ENCODE measurements at places on chromosomes 12 and 14.

DNA sequence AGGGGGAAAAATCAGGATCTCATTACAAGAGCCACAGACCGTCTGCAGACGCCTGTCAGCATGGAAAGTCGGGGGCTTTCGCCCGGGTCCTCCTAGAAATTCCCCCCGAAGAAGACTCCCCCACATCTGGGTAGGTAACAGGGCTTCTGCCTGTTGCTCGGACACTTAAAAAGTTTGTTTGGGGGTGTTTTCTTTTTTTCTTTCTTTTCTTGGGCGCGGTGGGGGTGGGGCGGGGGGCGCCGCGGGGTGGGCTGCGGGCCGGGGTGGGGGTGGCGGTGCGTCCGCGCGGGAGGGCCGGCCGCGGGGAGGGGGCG lies 358 bp downstream of the ELK3 start:
- no peak for DNase-seq

- no peak for DNase-seq
Observed at GRCh38 chr12:29544428-29545101, 47.1 kb upstream of the OVCH1 start.

DNA sequence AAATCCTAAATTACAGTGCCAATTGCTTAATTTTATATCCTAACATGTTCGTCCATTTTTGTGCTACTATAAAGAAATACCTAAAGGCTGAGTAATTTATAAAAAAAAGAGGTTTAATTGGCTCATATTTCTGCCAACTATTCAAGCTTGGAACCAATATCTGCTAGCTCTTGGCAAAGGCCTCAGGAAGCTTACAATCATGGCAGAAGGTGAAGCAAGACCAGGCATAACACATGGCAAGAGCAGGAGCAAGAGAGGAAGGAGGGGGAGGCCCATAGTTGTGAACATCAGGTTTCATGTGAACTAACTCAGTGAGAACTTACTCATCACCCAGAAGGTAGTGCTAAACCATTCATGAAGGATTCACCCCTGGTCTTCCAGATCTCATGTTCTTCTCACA lies 494.3 kb downstream of the CCER1 start:
- DNase-seq = no peak

GRCh38 chr12:68139941-68140340 lies 19.6 kb downstream of the IFNG start:
- no peak for DNase-seq

- no peak for DNase-seq
Observed at GRCh38 chr12:116325336-116325664, 47.8 kb upstream of the MED13L start.

GRCh38 chr14:75905147-75905904 lies 76.5 kb downstream of the TGFB3 start:
- DNase-seq = no peak

GRCh38 chr12:131091976-131092691 lies 138.4 kb downstream of the ADGRD1 start:
- DNase-seq = no peak

GRCh38 chr12:93832131-93832530 lies 155.0 kb downstream of the CRADD start:
- DNase-seq = no peak

GRCh38 chr14:51648296-51648695 lies 3.4 kb upstream of the FRMD6 start:
- no peak for DNase-seq

DNA sequence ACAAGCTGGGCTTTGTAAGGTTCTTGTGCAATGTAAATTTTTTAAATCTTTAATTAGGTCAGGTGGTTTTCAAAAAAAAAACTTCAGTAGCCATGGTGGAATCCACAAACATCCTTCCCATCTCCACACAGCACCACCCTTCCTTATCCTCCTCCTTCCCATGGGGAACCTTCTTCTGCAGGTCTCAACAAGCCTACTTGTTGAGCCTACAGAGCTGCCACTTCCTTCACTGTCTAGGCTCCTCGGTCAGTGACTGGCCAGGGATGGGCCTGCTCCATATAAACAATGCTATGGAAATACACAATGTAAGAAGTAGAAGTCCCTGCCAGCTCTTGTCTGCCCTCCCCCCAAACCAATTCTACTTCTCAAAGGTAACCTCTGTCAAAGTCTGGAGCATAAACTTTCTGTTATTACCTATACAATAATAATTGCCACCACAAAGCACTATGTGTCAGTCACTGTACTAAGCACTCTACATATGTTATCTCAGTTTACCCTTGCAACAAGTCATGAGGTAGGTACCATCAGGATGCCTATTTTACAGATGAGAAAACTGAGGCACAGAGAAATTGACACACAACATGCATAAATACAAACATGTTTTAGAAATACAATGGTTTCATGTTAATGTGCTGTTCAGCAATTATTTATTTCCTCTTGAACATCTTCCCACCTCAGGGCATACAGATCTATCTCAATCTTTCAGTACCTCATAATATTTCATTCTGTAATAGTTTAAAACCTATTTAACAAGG lies 17.4 kb downstream of the LIMA1 start:
- no peak for DNase-seq

DNA sequence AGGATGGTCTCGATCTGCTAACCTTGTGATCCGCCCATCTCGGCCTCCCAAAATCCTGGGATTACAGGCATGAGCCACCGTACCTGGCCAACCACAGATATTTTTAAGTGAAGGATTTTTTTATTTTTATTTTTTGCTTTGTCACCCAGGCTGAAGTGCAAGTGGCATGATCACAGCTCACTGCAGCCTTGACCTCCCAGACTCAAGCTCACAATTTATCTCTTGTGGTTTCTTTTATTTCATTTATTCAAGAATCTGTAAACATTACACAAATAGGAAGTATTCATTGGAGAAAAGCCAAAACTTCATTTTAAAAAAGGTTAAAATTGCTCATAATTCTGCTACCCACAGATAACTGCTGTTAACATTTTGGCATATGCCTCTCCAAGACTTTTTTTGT lies 13.3 kb downstream of the MOAP1 start:
- no peak for DNase-seq

- DNase-seq = no peak
Observed at GRCh38 chr12:66503746-66504145, 175.1 kb downstream of the GRIP1 start.

GRCh38 chr12:122889761-122890520 lies 6.0 kb downstream of the VPS37B start:
- DNase-seq = no peak

DNA sequence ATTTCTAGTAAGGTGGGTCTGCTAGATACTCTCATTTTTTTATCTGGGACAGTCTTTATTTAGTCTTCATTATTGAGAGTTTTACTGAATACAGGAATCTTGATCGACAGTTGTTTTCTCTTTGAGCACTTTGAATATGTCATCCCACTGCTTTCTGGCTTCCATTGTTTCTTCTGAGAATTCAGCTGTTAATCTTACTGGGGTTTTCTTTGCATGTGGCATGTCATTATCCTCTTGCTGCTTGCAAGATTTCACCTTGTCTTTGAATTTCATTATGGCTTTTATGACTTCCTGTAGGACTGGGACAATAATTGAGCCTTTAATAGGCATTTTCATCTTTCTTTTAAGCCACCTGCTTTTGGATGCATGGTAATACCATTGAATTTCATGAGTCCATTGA lies 46.7 kb upstream of the RD3L start:
- DNase-seq = no peak

DNA sequence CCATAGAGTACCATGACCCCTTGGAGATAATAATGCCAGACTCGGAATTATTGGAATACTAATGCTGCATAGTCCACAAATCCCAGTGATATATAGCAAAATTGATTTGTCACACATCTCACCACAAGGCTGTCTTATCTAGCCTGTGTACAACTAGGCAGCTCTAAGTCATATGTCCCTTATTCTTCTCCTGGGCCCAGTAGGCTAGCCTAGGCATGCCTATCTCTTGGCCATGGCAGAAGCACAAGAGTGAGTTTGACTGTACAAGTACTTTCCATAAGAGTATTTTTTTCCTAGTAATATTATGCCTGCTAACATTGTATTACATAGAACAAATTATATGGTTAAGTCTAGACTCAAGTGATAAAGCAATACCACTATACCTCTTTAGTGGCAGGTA lies 1122.1 kb upstream of the SEL1L start:
- no peak for DNase-seq

- DNase-seq = no peak
Observed at GRCh38 chr12:30779178-30779577, 24.4 kb upstream of the CAPRIN2 start.

GRCh38 chr12:14129611-14130195 lies 148.3 kb upstream of the GRIN2B start:
- DNase-seq = no peak

GRCh38 chr12:93939641-93940325 lies 208.6 kb upstream of the PLXNC1 start:
- no peak for DNase-seq

DNA sequence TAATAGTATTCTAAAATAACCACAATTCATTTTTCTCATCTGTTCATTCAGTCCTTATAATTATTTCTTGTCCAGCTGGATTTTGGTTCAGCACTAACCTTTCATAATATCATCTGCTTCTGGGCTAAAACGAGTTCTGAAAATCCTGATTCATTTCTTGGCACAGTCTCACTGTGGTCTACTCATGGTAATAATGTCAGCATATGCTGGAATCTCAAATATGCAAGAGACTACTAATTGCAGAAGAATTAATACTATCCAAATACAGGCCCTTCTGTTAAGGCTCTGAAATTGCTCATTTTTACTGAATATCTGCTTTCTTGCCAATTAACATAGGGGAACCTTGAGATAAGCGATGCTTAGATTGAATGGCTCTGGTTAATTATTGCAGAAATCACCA lies 597.1 kb downstream of the RPL10L start:
- no peak for DNase-seq

GRCh38 chr14:74695406-74695805 lies 17.5 kb downstream of the AREL1 start:
- DNase-seq = no peak
